Naive thymus-derived CD8-positive, alpha-beta T cell (primary cell): ENCODE measurements at places on chromosomes 1 and 21. TPM values are rescaled to one million over a fixed set of nuclear protein-coding genes. Genes with fewer than 3 reads are reported as not detected.

GRCh38 chr1:231507476-231508355 is 20.8 kb upstream of the TSNAX start:
- H3K27me3 ChIP-seq = peaks cover 25% of the 10 kb centered on the region
- H3K4me3 ChIP-seq = no peak overlapping the region

DNA sequence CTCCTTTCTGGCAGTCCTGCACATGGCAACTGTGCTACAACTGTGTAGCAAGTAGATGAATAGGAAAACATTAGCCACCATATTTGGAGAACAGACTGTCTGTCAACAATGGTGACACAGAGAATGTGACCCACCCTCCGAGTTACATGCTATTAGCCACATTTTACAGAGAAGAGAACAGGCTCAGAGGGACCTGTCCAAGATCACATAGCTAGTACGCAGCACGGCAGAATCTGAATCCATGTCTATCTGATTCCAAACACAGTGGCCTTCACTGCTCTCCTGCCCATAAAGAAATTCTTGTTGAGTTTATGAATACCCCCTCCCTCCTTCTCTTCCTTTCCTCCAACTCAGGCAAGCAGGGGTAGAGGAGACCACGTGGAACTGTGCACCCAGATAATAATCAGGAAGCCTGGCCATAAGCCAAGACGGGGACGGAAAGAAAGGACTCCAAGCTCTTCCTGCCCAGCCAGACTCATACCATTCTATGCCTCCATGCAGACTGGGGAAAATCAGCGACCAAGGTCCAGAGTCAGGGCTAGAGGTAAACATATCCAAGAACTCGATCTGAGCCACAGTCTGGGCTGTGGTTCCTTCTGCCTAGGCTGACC is 78.8 kb downstream of the TRABD2B start:
- H3K4me1 ChIP-seq = no peaks in the 10 kb centered on the region
- no peak for DNase-seq
- peaks cover 7% of the 10 kb centered on the region for H3K27me3 ChIP-seq

DNA sequence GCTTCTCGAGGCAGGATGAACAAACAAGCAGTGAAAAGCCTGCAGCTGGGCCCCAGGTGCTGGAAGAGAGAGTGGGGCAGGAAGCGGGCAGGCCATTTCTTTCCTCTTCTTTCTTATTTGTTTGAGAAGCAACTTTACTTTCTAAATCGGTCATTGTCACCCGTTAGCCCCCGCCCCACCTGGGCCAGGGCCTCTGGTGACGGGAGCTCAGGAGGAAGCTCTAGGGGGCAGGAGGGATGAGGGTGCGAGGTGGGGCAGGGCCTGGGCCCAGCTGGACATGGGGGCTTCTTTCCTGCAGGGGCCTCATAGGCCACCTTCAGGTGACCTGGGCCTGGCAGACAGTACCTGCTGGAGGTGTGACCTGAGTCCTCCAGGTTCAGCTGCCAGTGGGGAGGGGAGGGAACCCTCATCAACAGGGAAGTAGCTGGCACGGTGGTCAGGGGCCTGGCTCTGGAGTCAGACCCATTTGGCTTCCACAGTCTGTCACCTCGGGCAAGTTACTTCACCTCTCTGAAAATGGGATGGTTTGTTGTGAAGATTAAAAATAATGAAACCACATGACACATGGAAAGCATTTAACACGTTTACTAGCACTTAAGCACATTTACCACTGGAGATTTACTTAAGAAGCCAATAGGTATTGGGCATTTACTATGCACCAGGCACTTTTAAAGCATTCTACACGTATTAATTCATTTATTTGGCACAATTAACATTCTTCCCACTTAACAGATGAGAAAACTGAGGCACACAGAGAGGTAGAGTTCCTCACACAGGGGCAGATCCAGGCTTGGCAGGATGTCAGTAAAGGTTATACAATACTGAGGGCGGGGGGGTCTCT is 54.1 kb upstream of the ID3 start:
- DNase-seq = no peak
- H3K27ac ChIP-seq = peak overlapping the region; percentile 86
- no peaks in the 10 kb centered on the region for H3K27me3 ChIP-seq

GRCh38 chr1:159949123-159949522 is 3.7 kb upstream of the IGSF9 start:
- peaks cover 10% of the 10 kb centered on the region for H3K4me1 ChIP-seq
- H3K4me3 ChIP-seq = no peak overlapping the region

- H3K27me3 ChIP-seq = no peaks in the 10 kb centered on the region
- no peaks in the 10 kb centered on the region for H3K36me3 ChIP-seq
- no peak for DNase-seq
Measured at GRCh38 chr1:72037745-72038343, 244.5 kb downstream of the NEGR1 start.

DNA sequence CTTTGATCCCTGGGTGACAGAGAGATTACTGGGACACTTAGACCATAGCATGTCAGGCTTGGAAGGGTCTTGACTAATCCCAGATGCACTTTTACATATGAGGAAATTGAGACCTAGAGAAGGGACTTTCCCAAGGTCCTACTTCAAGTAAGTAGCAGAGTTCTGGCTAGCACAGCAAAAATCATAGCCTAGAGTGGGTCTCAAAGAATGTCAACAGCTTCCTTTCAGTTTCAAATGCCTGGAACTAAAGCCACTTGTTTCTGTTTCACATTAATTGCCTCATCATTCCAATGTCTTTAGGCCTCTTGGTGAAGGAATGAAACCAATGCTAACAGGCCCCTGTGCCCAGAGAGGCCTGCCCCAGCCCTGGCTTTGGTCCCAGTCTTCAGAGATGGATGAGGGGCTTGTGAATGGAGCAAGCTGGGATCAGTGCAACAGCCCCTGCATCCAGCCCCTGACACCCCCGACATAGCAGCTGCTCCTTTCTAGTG is 26.6 kb downstream of the ATF3 start:
- no peaks in the 10 kb centered on the region for H3K36me3 ChIP-seq
- no peak for DNase-seq
- no peak overlapping the region for H3K4me3 ChIP-seq

The PRAMEF1 gene
- total RNA-seq = not detected
